ENCODE measurements at places on chromosomes 6 and 20.

- no peak for DNase-seq
Measured at GRCh38 chr6:2773449-2773848, 8.3 kb downstream of the WRNIP1 start.

- no peak for DNase-seq
Measured at GRCh38 chr6:14147891-14148290, 30.3 kb downstream of the CD83 start.

DNA sequence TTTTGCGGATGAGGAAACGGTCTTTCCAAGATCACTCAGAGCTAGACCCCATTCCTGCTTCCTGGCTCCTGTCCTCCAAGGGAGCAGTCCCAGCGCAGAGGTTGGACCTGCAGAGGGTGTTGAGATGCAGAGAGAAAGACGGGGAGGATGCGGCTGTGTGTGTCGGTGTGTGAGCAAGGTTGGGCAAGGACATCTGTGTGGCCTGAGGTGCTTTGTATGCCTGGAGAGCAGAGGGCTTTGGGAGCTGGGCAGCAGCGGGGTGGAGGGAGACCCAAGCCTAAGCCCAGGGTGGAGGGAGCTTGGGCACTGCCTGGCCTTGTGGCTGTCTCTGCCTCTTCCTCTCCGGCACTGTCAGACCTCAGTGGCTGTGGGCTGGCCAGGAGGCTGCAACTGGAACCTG is 147.4 kb upstream of the RNF24 start:
- no peak for DNase-seq

- DNase-seq = peak; percentile 60
Measured at GRCh38 chr6:98808541-98809210, 25.7 kb upstream of the POU3F2 start.

DNA sequence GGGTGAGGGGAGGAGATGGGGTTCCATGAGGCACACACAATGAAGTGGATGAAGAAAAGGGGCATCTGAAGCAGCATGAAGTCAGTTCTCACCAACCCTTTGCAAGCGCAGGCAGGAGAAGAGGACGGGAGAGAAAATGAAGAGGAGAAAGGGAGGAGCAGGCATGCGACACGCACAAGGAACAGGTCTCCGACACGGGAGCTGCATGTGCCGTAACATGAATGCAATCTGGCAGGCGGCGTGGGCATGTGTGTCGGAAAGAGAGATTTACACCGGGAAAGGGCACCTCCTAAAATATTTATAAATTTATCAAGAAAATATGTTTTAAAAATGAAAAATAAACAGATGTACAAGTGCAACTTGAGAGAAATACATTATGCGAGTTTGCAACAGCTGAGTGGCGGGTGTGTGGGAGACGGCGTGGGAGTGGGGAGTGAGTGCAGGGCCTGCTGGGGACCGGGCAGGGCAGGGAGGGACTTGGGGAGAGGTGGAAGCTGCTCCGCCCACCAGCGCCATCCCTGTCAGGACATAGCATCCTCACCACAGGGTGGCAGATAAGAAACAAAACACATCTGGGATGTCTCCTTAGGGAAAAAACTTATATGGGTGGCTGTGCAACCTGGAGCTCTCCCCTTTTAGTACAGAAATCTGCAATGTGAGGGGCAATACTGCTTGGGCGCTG is 40.6 kb downstream of the GJA10 start:
- DNase-seq = no peak

DNA sequence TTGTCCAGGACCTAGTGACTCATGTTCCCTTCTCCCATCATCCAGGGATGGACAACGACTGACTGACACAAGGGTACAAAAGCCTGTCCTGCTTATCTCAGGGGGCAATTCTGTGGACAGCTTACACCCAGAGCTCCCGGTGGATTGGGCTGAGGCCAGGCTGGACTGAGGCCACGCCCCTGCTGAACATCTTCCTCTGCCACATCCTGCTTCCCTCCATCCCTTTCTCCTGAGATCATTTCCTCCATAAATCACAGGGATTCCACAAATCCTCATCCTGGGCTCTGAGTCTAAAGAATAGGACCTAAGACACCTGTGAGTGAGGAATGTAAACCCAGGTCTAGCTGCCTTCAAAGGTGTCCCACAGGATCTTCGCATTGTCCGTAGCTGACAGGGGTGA is 30.4 kb upstream of the RNF24 start:
- DNase-seq = peak; percentile 72

DNA sequence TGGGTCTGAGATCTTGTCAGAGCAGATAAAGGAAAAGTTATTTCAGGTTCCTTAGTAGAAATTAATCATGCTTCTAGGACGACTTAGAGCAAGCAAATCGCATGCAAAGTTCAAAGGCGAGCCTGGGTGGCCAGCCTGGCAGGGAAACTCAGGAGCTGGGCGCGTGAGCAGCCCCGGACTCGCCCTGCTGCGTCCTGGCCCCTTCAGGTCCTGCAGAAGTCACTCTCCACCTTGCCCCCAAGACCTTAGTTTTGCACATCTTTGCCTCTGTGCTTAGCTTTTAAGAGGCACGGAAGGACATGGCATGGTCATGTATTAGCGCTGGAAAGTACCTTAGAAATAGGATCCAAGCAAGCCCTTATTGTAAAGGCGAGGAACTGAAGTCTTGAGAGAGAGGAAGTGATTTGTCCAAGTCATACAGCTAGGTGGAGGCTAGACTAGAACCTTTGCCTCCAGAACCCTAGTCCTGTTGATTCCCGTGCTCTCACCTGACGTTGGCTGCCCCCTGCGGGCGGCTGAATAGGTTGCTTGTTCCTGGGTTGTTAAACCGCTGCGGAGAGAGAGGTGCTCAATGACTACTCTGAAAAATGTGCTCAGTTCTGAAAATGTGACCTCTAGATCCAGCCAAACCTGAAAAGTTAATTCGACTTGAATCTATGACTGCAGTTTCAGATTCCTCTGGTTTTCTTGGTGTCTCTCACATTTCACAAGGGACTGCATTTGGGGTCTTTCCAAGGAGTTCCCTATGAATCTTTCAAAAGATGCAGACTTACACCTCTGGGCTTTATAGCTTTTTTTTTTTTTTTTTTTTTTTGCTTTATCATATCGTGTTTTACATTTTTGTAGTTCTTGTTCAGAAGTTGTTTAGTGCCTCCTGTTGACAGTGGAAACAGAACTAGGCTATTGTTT is 2.7 kb downstream of the MYB start:
- DNase-seq = no peak

DNA sequence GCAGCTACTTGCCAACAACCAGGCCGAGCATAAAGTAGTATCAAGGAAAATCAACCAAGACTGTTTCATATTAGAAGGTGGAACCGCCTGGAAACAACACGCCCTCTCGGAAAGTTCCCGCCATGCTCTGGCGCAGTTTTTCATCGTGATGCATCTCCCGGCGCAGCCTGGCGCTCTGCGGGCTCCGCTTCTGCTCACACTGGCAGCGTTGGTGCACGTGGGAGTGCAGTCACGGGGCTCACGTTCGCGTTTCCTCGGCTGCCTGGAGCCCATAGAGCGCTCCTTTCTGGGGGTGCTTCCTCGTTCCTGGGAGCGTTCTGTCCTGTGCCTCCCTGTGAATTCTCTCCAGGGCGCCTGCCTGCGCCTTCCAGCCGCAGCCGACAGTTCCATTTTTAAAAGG is 227.3 kb downstream of the TBXT start:
- DNase-seq = no peak

DNA sequence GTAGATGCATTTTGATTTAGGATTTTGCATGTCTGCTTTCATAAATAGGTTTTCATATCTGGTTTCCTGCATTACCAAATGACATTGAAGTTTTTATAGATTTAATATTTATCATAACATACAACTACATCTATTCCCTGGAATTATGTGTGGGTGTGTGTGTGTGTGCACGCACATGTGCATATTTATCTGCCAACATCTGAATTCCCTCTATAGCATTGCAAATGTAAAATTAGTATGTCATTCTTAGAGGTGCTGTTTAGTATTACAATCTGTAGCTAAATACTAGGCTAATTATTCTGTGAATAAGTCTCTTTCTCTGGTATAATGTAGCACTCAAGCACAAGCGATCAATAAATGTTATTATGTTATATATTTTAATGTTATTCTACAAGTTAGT is 477.9 kb upstream of the FLRT3 start:
- no peak for DNase-seq

DNA sequence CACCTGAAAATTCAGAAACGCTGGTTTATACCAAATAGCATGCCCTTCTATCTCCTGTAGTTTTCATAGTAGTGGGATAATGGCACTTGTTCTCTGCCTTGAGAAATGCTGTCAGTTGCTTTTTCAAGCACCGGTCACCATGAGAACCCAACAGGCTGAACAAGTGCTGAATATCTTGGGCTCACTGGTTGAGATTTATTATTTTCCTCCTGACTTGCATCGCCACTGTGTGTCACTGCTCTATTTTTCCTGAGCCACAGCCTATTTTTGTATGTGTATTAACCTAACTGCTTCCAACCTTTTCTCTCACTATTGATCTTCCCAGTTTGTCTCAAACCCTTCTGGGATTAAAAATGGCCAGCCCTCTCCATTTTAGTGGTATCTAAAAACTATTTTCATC is 71.9 kb downstream of the OPN5 start:
- DNase-seq = no peak

DNA sequence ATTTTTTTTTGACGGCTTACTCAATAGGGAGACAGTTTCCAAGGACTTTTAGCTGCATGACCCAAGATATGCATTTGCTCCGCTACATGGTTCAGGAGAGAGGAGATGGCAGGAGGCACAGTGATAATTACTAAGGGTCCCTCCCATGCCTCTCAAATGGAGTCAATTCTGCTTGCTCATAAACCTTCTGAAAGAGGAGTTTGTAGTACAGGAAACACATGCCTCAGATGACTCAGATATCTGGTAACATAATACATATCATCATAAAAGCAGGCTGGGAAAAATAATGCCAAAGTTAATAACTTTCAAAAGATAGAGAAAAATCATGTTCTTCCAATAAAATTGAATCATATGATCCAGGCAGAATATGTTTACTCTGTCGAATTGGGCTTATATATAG is 97.6 kb upstream of the DEFB112 start:
- peak; percentile 56 for DNase-seq

DNA sequence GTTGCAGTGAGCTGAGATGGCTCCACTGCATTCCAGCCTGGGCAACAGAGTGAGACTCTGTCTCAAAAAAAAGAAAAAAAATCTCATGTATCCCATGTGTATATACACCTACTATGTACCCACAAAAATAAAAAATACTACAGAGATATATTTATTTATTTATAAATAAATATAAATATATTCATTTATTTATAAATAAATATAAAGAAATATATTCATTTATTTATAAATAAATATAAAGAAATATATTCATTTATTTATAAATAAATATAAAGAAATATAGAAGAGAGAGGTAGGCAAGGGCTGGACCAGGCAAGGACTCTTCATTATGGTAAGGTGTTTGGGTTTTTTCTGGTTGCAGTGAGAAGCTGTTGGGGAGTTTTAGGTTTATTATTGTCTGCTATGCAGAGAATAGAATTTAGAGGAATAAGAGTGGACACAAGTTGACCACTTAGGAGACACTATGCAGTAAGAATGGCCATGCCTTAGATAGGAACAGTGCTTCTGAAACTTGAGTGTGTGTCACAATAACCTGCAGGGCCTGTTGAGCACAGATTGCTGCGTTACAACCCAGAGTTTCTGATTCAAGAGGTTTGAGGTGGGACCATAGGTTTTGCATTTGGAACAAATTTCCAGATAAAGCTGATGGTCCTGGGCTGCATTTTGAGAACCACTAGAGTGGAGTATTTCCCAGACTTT is 254.2 kb downstream of the EYA4 start:
- no peak for DNase-seq

DNA sequence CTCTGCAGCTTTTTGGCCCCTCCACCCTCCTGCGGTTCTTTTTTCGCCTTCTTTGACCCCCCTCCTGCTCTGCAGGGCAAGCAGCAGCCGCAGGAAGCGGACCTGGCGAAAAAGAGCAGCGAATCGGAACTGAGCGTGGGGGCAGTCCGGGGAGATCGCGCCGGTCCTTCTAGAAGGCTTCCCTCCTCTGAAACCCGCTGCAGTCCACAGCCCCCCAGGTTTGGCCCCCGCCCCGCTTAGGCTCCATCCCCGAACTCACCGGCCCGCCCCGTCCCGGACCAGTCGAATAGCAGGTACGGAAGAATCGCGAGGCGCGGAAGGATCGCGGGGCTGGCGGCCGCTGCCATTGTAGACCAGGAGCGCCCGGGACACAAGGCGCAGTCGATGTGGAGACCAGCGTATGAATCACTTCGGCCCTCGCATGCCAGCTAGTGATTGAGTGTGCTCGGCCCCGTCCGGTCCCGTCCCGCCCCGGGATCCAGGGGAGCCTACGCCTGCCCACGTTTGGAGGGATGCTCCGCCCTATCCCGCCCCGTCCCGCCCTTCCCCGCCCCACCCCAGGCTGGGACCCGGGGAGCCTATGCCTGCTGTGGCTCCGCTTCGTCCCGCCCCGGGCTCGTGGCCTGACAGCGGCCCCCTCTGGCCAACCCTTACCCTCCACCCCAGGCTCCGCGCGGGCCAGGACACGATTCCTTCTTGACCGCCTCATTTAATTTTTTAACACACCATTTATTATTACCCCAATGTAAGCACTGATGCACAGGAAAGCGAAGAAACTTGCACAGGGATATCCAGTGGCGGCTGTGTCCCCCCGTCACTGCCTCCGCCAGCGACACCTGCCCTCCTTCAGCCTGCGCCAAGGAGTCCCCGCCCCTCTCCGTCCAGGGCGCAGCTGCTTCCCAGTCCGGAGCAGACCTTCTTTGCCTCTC is at the start of gene ULBP3:
Gene ULBP3 (minus strand): TSS at position 402 of the 929 bp plus-strand sequence. CDS start 55 bp downstream, at position 347.
- DNase-seq = peak; percentile 95

- peak; percentile 3 for DNase-seq
Measured at GRCh38 chr6:69825904-69826303, 29.1 kb upstream of the LMBRD1 start.

GRCh38 chr6:32953775-32954174 is 878 bp upstream of the HLA-DMA start:
- no peak for DNase-seq

Data from NCI-H226 (cell line).